Activated CD8-positive, alpha-beta memory T cell treated with anti-CD3 and anti-CD28 coated beads, Interleukin-2, amount 10 ng/mL, durations not matched to agents 7 days and 5 days (primary cell): ENCODE measurements at places on chromosomes 6 and 20.

GRCh38 chr6:135192256-135193174 lies 11.4 kb downstream of the MYB start:
- DNase-seq: no peak

DNA sequence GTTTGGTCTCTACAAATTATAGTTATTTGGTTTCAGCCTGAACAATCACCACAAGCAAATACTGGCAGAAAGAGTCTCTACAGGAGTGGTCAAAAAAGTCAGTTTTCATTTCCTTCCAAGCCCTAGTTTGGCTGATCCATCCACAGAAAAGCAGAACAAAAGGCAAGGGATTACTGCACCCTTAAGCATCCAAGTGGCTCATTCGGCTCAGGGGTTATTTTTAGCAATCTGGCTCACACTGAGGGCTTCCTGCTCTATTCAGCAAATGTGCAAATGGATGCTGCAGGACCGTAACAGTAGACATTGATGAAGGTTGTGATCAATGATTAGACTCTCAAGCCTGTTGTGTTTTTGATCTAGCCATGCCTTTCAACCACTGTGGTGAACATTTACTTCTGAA lies 62.2 kb upstream of the FABP7 start:
- DNase-seq: no peak

DNA sequence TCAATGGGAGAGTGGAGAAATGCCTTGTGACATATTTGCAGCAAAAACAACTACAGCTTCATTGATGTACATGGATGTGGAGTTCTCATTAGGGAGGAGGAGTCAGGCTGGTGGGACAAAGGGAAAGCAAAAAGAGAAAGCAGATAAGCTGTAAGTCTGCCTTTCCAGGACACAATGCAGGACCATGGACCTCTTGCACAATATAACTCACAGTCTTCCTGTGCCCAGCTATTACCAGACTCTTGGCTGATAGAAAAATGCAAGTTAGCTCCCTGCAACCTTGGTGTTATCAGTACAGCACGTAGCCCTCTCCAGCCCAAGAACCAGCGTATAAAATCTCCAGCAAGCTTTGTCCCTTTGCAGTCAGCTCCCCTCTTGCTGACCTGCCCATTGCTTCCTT lies 232.3 kb downstream of the NFATC2 start:
- DNase-seq: no peak

- no peak for DNase-seq
Measured at GRCh38 chr6:118122161-118122725, 215.2 kb downstream of the SLC35F1 start.

DNA sequence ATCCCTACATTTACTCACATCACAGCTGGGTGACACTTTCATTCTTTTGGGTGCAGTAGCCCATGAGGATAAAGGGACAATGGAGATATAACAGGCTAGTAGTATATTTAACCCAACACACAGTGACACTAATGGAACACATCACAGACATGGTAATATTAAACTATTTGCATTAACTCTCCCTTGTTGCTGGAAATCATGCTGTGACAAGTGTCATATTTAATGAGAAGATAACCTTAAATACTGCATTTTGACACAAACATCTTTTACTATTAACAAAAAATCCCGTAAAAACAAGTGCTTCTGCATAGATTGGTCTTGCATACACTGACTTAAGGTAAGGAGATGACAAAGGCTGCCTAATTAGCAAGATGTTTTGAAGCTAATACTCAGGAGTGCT lies 45.5 kb downstream of the CNR1 start:
- DNase-seq: no peak

DNA sequence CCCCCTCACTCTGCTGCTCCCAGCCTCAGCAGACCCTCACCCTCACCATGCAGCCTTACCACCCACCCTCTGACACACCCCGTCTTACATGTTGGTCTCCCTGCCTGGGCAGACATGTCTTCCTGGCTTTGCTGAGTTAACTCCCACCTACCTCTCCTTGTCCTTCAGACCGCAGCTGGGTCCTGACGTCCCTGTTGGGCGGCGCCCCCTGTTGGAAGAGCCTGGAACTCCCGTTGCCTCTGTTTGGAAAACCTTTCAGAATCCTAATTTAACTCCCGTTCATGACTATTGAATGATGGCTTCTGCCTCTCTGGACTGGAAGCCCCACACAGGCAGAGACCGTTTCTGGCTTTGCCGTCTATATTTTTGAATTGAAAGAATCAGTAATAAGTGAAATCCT lies 245.1 kb downstream of the MYLK4 start:
- no peak for DNase-seq

- DNase-seq: no peak
Measured at GRCh38 chr6:154537511-154538325, 27.2 kb upstream of the CNKSR3 start.
